ENCODE measurements at places on chromosomes 13 and 19.

GRCh38 chr19:29385191-29385795 lies 140.5 kb upstream of the VSTM2B start:
- DNase-seq, result no peak

GRCh38 chr19:56822755-56823154 lies 17.8 kb downstream of the PEG3 start:
- DNase-seq, result no peak

DNA sequence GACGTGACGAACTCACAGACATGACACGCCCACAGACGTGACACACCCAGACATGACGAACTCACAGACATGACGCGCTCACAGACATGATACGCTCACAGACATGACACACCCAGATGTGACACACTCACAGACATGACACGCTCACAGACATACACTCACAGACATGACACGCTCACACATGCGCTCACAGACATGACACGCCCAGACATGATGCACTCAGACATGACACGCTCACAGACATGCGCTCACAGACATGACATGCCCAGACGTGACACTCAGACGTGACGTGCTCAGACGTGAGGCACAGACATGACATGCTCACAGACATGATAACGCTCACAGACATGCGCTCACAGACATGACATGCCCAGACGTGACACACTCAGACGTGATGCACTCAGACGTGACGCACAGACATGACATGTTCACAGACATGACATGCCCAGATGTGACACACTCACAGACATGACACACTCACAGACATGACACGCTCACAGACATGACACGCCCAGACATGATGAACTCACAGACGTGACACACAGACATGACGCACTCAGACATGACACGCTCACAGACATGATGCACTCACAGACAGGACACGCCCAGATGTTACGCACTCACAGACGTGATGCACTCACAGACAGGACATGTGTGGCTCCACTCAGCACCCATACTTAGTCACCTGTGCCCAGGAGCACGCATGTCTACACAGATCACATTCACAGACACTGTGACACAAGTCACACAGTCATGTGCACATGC lies 8.1 kb downstream of the ERFL start:
- DNase-seq, result no peak

- DNase-seq, result no peak
These were observed 309.9 kb downstream of the DCT start for GRCh38 chr13:94169454-94170144.

GRCh38 chr19:862581-863314 lies 3.3 kb downstream of the CFD start:
- DNase-seq, result no peak

Measured in HT1080 (cell line).